ENCODE measurements at places on chromosomes 3 and 15.

- DNase-seq, result no peak
These were observed 27.0 kb downstream of the HMCES start for GRCh38 chr3:129305592-129306091.

DNA sequence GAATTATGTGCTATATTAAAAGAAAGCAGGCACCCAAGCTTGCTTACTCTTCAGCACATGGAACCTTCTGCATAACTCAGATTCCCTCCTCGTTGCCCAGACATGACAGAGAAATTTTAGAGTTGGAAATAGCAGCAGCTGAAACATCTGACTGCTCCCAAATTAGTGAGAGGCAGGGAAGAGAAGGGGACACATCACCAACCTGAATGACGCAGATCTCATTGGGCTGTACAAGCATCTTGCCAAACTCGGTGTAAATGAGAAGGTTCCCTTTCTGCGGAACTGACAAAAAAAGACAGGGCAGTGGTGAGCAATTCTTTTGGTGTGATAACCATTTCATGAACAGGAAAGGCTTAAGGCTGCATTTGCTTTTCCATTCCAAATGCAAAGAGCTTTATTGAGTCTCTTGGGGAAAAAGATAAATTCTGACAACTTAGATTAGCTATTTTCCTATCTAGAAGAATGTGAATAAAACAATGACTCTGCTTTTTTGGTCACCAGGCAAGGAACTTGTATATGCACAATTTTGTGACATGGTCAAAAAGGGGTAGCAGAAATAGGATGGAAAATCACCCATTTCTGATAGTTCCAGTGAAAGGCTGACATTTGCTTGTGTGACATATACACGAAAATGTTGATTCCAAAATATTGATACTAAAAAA lies 35.1 kb downstream of the HGD start:
- DNase-seq, result no peak

- no peak for DNase-seq
These were observed 36.7 kb upstream of the PLCL2 start for GRCh38 chr3:16848007-16848406.

DNA sequence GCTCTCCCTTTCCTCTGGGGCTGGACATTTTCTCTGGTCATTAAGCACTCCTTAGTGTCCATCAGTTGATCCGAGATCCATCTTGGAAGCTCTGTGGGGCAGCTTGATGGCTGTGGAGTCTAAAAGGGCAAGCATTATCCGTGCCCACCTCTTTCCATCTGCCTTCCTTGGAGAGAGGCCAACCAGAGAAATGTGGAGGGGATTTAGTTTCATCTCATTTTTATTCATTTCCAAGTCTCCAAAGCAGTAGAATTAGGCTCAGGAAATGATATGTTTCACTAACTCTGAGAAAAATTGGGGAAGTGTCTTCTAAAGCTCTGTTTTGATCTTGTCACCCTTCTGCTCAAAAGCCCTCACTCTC lies 95.9 kb upstream of the KLHL25 start:
- DNase-seq, result no peak

DNA sequence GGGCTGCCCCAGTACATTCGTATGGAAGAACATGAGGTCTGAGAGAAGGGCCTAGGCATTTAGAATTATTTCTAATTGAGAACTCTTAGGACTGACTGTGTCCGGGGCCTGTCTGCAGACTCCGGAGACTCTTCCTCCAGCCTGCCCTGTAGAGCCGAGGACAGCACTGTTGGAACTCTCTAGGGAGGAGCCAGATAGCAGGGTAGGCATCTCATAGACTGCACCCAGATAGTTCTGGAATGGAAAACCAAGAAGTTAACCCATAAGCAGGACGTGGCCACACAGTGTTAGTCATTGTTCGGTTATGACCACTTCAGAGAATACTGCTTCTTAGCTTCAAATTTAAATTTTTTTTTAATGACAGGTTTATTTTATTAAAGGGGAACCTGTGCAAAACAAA lies 59.5 kb downstream of the SNRK start:
- DNase-seq, result no peak

DNA sequence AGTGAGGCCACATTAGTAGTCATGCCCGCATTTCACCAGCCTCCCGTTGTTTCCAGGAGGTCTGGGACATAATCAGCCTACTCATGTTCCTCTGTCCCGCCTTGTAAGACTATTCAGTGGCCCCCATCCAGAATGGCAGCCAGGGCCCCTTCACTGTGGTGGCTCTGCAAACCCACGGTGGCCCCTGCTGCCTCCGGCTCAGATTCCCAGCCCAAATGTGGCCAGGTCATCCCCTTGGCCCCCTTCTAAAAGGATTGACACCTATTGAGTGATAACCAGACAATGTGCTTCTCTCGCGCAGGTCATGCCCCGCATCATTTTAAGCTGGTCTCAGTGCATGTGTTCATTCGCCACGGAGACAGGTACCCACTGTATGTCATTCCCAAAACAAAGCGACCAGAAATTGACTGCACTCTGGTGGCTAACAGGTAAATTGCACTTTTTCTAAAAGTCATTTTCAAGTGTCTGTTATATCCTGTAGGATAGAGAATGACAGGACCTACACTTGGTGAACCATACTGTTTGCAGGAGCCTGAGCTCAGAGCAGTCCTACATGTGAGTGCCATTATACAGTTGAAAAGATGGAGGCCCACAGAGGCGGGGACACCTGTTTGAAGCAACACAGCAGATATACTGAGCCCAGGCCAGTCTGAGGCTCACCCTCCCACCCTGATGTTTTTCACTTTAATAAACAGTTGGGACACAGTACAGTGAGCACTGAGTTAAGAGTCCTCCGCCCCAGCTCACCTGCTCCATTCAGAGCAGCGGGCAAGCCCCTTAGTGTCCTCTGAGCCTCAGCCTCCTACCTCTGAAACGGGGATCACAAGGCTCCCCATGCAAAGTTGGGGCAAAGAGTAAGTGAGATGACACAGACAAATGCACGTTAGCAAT lies 47.7 kb downstream of the PXYLP1 start:
- peak; percentile 7 for DNase-seq

DNA sequence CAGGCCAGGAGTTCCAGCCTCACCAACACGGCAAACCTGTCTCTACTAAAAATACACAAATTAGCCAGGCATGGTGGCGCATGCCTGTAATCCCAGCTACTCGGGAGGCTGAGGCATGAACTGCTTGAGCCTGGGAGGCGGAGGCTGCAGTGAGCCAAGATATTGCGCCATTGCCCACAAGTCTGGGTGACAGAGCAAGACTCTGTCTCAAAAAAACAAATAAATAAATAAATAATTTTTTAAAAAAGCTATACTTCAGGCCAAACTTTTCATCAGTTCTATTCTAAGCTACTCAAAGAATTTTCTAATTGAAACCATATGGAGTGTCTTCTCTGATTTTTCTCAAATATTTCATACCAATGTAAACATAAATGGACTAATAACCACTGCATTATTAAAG lies 43.5 kb downstream of the PHC3 start:
- no peak for DNase-seq

DNA sequence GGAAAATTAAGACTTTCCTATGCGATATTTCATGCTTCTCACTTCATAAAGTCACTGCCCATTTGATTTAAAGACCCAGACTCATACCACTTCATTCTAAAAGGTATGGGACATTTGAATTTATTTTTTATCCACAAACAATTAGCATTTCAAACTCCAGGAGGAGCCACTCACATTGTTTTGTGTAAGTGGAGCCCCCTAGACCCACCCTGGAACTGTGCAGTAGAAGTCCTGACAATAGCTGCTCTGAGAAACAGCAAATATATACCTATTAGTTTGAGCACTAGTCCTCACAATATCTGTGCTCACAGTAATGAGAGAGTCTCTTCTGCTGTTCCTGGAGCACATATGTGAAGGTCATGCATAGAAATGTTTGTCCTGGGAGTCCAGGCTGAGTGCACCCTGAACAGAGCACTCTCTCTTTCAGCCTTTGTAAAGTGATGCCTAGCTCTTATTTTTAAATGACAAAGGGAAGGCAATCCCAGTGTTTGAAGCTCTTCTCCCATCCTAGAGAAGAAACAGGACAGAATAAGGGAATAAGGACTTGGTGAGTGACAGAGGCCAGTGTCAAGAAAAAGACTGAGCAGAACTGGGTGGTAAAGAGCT lies 127.5 kb upstream of the STRIT1 start:
- DNase-seq, result no peak

DNA sequence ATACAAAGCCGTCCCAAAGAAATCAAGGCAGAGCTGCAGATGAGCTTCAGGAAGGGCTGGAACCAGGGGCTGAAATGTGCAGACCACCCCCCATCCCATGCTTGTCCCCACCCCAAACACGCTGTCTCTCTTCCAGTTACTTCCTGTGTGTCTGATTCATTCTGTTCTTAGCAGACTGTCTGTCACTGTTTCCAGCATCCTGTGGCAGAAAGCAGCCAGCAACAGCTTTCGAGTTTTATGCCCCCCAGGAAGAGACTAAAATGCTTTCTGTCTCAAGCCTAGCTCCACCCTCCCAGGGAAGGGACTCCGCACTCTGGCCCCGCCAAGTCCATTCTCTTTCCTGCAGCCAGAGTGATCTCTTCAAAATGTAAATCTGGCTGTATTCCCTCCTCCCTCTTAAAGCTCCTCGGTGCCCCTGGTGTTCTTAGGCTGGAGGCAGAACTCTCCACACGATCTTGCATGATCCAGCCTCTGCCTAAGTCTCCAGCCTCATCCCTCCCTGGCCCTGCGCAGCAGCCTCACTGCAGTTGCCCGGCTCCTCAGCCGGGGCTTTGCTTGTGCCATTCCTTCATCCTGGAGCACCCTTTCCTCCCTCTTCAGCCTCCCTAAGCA lies 41.5 kb downstream of the HRH1 start:
- DNase-seq, result no peak

GRCh38 chr3:45795882-45796765 lies at the start of gene SLC6A20:
SLC6A20 (minus strand) TSS chr3:45796536; CDS start chr3:45796419, 117 bp downstream.
- no peak for DNase-seq

DNA sequence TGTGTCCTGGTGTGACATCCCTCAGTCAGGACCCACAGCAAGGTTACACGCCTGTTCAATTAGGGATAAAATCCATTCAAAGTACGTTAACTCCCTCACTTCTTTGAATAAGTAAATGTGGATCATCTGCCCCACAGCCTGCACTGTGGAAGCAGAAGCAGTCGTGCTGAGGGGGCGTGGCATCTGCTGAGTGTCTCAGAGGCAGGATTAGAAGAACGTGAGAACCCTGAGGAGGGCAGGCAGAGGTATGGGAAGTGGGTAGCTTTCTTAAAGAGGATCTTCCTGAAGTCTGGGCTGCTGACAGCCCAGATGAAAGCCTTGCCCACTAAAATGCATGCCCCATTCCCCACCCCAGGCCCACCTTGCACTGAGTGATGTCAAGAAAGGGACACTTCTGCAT lies 28.5 kb downstream of the CRABP1 start:
- DNase-seq, result no peak

DNA sequence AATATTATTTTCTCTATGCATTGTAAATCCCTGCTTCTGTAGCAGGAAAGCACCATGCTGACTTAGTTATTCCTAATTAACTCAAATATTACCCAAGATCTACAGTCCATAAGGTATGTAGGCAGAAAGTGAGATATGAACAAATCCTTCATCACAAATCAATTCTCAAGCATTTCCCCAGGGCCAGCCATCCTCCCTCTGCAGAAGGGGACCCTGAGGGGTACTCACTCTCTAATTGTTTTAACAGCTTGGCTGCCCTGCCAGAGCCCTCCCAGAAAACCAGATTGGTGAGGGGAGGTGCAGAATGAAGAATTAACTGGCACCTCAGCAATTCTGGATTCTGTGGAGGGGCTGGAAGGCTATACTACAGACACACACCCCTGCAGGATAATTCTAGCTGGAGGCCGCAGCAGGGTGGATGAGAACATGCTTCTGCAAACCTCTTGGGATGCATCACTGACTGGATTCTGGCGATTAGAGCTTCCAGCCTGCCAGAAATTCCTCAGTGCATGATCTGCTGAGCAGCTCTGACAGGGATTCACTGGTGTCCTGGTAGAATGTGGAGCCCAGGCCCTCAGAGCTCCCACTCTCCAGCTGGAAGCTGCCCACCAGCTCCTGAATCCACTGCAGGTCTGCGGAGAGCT lies 88.6 kb upstream of the HERC1 start:
- no peak for DNase-seq

DNA sequence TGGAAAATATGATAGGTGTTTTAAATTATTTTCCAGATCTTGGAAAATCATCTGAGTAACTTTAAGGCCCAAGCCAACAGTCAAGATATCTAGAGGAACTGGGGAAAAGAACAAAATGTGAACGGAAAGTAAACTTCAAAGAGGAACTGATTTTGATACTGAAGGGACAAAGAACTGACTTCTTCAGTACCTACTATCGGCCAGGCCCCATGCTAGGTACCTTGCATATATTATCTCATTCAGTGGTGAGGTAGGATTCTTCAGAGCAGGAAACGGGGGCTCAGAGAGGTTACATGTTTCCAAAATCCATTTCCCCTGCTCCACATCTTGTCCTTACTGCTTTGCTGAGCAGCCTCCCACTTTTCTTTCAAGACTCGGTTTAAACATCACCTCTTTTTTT lies 9.8 kb upstream of the ZNF710 start:
- no peak for DNase-seq

DNA sequence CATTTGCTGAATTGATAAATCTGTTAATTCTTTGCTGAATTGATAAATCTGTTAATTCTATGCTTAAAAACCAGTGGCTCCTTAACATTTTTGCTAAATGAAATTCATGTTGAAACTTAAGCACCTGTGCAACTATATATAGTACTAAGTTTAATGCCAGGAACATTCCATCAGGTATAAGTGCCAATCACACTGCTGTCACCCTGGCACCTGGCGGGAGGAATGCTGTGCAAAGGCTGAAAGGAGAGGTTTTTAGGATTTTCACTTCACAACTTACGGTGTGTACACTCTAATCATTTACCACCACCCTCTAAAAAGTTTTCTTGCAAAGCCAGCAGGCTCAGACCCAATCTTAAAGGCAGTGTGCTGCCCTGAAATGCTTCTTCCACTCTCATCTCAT lies 33.5 kb upstream of the MYO5C start:
- no peak for DNase-seq

- DNase-seq, result no peak
These were observed 32.1 kb downstream of the DCBLD2 start for GRCh38 chr3:98869391-98869790.

DNA sequence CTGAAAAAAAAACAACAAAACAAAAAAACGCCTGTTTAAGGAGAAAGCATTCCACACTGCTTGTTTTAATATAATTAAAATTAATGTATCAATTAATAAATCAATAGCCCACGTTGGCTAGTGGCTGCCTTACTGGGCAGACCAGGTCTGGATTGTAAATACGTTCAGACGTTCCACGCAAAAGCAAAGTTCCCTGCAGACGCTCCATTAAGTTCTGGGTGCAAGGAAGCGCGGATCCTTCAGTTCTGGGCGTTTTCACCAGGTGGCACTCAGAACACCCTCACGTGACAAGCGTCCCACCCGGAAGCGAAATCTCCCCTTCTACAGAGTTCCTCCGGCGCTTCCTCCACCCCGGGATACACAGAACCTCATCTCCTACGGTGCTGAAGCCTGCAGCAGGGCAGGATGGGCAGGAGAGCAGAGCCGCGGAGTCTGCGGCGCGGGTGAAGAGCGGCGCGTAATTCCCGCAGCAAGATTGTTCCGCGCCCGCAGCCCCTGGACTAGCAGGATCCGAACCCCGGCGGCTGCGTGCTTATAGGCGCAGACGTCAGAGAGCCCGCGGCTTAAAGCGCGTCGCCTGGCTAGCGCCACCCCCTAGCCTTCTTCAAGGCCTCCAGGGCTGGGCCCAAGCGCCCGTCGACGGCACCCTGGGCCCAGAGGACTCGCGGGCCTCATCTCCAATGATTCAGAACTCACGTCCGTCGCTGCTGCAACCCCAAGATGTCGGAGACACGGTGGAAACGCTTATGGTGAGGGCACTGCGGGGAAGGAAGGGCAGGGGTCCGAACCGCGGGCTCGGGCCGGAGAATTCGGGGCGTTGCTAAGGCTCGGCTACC lies at the start of gene SLC25A38:
TSS of gene SLC25A38 (plus strand) at position 326 of the 836 bp plus-strand sequence. CDS start at position 681, 355 bp downstream.
- DNase-seq, result no peak

Measured in NCI-H345 (cell line).